ENCODE measurements at places on chromosomes 2 and 18. TPM values are rescaled to one million over a fixed set of nuclear protein-coding genes. Genes with fewer than 3 reads are reported as not detected.

GRCh38 chr2:144503242-144503641 lies 16.7 kb downstream of the ZEB2 start:
- DNase-seq: no peak

- DNase-seq: no peak
Observed at GRCh38 chr2:163733956-163734355, 1.9 kb downstream of the FIGN start.

- no peak for DNase-seq
Observed at GRCh38 chr2:148888003-148888501, 13.0 kb downstream of the KIF5C start.

GRCh38 chr2:179860255-179861026 lies 971 bp downstream of the ZNF385B start:
- DNase-seq: no peak

GRCh38 chr2:179812501-179812900 lies 48.9 kb downstream of the ZNF385B start:
- DNase-seq: no peak

DNA sequence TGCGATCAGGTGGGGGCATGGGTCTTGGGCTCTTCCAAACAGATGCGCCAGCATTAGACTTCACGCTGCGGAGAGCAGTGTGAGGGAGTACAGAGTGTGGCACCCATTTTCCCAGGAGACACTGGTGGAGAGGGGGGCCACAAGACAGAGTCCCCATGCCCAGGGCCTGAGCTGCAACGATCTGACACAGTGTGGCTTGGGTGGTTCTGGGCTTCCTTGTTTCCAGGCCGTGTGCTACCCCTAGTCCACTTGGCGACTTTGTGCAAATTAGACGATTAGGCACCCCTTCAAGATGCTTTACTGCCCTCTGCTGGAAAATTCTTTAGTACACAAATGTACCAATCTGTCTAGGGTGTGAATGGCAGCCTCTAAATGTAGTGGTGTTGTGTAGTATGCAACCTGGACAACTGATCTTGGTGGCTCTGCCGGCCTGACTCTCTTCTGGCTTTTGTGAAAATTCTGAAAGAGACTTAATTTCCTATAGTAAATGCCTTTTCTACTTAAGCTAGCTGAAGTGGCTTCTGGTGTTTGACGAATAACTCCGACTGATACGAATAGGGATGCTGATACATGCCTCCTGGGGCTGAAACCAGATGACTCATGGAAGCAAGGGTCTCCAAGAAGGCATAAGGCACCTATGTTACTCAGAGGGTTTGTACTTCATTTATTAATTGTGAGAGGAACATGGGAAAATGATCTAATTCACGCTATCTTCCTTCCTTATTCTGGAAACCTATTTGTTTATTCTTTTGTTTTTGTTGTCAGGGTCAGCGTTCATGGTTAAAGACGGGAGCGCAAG lies 92.3 kb upstream of the SMAD2 start:
- peak; percentile 52 for DNase-seq

GRCh38 chr2:69735686-69736085 lies 6.2 kb upstream of the ANXA4 start:
- DNase-seq: no peak

- peak; percentile 14 for DNase-seq
Observed at GRCh38 chr2:121409388-121409787, 121.3 kb upstream of the RNU4ATAC start.

DNA sequence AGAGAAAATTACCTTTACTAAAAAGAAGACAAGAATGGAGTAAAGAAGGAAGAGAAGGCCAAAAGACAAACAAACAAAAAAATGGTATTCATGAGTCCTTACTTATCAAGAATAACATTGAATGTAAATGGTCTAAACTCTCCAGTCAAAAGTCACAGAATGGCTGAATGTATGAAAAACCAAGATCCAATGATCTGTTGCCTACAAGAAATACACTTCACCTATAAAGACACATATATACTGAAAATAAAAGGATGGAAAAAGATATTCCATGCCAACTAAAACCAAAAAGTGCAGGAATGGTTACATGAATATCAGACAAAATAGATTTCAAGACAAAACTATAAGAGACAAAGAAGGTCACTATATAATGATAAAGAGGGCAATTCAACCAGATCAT lies 65.0 kb upstream of the ASXL3 start:
- no peak for DNase-seq

DNA sequence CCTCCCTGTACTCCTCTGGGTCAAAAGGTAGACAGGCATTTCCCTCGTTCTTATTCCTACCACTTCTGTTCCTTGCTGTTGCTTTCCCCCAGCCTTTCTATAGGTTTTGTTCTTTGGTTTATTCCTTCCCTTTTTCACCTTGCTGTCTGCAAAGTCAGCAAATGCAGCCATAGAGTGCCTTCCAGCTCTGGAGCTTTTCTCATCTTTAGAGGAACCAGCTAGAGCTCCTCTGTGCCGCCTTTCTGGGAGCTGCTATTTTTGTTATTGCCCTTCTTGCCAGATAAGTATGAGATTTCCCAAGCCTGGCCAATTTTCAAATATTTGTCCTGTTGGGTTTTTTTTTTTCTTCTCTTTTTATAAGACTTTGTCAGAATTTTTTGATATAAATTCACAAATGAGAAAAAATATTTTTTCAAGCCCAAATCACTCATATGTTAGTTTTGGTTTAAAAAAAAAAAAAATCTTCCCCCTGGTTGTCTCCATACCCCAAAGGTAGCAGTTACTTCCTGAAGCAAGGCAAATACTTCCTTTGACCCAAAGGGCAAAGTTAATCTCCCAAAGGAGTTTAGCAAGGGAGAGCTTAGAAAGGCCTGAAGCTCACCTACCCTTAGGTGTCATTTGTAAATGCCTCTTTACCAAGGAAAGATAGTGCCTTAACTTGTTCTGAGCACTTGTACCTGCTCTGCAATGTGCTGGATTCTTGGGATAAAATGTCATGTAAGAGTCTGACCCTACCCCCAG lies 5.1 kb upstream of the TTC27 start:
- DNase-seq: peak; percentile 37

DNA sequence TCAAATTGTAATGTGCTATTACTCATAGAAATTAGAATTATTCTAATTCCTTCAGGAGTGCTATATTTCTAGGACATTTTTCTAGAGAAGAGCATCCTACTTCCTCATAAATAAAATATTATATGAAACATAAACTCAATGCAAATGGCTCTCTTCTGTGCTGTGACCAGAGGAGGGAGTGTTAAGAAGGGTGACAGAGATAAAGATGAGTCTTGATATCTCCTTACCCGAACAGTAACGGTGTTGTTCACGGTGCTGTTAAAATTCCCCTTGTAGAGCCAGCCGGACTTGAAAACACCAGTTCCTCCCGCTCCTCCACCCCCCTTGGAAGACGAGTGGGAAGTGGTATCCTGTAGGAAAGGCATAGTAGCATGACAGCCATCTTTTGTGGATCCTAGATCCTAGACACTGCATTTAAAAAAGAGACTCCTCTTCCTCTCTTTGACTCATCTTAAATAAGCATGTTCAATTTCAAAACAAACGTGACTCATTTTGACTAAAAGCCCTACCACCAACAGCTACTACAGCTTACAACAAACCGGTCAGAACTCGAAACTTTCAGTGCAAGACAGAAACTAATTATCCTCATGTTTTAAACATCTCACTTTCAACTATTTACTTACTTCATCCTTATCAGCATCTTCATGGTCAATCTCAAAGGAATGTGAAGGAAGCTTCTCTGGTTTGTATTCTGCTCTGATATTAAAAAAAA lies 156.3 kb downstream of the DOCK10 start:
- peak; percentile 48 for DNase-seq

DNA sequence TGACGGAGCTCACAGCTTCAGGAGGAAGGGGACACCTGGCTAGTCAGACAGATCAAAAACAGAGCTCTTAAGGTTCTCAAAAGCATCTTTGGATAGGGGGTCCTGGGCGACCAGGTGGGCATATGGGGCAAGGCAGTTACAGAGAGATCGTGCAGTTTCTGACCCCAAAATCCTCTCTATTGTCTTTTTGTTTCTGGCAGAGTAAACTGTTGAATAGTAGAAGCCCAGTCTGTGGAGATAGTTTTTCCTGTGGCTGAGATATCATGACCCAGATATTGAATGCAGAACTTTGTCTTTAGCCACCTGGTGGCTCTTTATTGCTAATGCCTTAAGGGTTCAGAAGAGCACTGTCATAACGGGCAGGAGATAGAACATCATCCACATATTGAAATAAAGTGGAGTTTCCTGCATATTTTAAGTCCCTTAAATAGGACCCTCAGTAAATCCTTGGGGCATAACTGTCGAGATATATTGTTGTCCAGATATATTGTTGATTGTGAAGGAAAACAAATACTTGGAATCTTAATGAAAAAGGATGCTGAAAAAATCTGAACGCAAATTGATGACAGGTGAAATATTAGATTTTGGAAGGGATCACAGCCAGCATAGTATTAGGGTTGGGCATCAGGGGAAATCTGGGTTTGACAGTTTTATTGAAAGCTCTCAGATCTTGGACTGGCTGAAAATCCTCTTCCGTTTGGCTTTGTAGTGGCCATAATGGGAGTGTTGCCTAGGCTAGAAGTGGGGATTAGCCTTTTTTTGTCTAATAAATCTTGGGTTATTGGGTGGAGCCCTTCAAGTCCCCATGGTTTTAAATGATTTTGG lies 14.1 kb upstream of the ZDBF2 start:
- DNase-seq: peak; percentile 51

DNA sequence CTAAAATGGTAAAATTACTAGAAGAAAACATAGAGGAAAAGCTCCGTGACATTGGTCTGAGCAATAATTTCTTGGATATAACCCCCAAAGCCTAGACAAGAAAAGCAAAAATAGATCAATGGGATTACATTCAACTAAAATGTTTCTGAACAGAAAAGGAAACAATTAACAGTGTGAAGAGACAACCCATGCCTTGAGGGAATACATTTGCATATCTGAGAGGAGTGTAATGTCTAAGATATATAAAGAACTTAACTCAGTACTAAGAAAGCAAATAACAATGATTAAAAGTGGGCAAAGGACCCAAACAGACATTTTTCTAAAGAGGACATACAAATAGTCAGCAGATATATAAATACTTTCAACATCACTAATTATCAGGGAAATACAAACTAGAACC lies 206.2 kb downstream of the VAPA start:
- DNase-seq: no peak

GRCh38 chr2:220315098-220315823 lies 687.8 kb downstream of the SLC4A3 start:
- no peak for DNase-seq

- no peak for DNase-seq
Observed at GRCh38 chr18:11419338-11419737, 190.1 kb upstream of the SLC35G4 start.

- peak; percentile 46 for DNase-seq
Observed at GRCh38 chr2:95158891-95159619, 593 bp downstream of the ZNF514 start.

DNA sequence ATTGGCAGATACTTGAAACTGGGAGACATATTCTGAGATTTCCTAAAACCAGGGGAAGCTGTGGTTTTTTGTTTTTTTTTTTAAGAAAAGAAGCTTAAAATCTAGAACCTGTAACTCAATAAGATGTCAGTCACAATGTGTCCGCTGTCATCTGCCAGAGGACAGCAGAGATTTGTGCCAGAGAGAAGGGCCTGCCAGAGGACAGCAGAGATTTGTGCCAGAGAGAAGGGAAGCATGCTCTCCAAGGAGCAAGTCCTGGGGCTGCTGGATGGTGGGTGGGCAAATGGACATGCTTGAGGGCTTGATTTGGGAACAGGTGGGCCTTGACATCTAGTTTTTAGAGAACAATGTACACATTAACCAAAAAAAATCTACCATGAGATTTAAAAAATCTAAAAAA lies 77.9 kb downstream of the CCDC93 start:
- no peak for DNase-seq

DNA sequence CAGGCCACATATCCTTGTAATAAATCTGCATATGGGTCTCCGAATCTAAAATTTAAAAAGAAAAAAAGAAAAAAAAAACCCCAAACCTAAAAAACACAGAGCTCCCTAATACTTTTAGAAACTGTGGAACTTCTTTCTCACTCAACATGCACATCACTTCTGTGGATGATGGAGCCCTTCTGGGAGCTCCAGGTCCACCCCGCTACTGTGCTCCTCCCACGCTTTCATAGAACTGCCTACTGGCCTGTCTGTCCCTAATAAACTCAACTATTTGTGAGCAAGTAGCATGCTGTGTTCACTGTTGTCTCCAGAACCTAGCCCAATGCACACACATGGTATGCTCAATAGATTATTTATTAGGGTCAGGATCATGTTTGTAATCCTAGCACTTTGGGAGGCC lies 83.1 kb upstream of the FZD5 start:
- DNase-seq: no peak

DNA sequence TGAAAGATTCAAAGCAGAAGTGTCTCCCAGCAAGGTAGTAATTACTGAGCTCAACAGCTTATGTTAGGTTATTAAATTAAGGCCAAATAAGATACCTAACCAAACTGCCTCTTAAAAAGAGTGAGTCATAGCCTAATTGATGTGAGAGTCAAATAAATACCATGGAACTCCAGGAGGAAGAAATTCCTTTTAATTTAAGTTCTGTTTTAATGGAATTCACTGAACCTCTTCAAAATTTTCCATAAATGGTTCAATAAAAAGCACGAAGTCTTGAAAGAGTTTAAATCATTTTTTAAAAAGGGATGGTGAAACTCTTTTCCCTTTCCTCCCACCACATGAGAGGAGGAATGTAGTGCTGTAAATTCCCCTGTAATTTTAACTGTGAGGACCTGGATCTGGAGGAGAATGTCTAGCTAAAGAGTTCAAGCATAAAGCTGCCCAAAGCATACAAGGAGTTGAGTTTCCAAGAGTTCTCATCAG lies 180.8 kb upstream of the MMADHC start:
- DNase-seq: peak; percentile 30

DNA sequence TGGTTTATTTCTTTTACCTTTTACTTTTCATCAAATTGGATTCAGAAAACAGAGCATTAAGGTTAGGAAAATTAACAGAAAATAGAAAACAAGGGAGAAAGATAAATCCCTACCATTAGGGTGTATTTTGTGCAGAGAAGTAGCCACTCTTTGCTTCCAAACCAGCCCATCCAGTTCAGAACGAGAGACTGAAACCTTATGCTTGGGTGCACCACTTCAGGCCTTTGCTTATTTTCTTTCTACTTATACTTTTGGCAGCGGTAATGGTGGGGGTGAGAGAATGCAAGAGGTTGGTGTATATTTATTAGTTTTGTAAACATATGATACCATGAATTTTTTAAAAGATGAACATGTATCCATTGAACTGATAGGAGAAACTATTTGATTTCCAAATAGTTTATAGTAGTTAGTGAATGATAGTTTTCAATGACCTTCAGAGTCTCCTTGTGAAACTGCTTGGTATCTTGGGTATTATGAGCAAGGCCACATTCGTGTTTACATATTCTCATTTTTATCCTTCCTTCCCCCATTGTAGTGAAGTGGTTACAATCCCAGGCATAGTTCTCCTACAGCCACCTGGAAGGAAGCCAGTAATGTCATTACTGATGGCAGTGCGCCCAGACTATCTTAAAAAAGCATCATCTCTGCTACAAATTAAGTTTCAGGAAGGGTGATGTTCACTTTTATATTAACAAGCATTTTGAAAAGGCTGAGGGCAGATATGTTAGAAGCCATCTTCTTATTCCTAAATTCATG lies 60.8 kb downstream of the MFSD6 start:
- peak; percentile 94 for DNase-seq

MYCN gene
- 2.2 TPM for total RNA-seq

ACVR1 gene
- total RNA-seq: 22.1 TPM

TRMT61B gene
- 14.0 TPM for total RNA-seq

BIN1 gene
- 47.7 TPM for total RNA-seq

CYS1 gene
- 13.2 TPM for total RNA-seq

CCDC68 gene
- total RNA-seq: 7.0 TPM

CFAP65 gene
- 2.9 TPM for total RNA-seq

IL36RN gene
- total RNA-seq: 6.0 TPM

DYNAP gene
- total RNA-seq: 7.0 TPM

All from umbilical cord (tissue), 2 donors.